ENCODE measurements at places on chromosomes 5 and 9.

GRCh38 chr5:73497497-73498056 lies 665 bp upstream of the BTF3 start:
- DNase-seq = no peak

DNA sequence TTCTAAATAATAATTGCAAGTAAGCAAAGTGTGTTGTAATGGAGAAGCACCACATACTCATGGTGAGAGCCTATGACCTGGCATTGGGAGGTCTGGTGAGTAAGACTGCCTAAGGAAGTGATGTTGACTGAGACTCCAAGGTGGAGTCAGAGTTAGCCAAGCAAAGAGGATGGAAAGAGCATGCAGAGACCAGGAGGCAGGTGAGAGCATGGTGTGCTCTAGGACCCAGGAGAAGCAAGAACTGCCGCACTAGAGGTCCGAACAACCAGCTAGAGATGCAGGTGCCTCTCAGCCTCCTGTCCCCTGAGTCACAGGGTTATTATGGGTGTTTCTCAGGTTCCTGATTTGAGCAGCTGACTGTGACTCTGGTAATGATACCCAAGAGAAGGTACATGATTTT lies 27.3 kb downstream of the ANP32B start:
- DNase-seq = peak; percentile 28

DNA sequence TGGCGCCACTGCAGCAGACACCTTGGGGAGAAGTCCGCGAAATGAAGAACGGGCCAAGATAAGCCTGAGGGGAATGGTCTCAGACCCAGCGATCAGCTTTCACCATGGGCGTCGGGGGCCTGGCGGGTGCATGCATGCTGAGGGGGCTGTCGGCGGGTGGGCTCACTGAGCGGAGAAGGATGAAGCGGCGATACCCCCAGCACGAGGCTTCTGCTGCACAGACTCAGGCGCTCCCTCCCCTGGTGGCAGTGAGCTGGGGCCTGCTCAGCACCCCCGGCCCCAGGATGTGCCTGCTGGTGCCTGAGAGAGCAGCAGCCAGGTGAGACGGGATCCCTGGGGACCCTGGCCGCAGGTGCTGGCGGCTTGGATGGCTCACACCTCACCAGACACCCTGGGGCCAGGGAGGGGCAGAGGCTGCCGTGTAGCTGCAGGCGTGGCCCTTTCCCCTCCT lies 31.2 kb downstream of the CEP72 start:
- peak; percentile 51 for DNase-seq

GRCh38 chr5:78025540-78025939 lies 249.4 kb upstream of the TBCA start:
- no peak for DNase-seq

- DNase-seq = no peak
Observed at GRCh38 chr9:81646337-81646736, 43.0 kb downstream of the TLE1 start.

- no peak for DNase-seq
Observed at GRCh38 chr9:128321343-128321742, 904 bp downstream of the TRUB2 start.

GRCh38 chr5:180832638-180833068 lies 28.4 kb downstream of the ZFP62 start:
- peak; percentile 43 for DNase-seq

- DNase-seq = no peak
Observed at GRCh38 chr9:125444166-125444565, 182.5 kb downstream of the GAPVD1 start.

DNA sequence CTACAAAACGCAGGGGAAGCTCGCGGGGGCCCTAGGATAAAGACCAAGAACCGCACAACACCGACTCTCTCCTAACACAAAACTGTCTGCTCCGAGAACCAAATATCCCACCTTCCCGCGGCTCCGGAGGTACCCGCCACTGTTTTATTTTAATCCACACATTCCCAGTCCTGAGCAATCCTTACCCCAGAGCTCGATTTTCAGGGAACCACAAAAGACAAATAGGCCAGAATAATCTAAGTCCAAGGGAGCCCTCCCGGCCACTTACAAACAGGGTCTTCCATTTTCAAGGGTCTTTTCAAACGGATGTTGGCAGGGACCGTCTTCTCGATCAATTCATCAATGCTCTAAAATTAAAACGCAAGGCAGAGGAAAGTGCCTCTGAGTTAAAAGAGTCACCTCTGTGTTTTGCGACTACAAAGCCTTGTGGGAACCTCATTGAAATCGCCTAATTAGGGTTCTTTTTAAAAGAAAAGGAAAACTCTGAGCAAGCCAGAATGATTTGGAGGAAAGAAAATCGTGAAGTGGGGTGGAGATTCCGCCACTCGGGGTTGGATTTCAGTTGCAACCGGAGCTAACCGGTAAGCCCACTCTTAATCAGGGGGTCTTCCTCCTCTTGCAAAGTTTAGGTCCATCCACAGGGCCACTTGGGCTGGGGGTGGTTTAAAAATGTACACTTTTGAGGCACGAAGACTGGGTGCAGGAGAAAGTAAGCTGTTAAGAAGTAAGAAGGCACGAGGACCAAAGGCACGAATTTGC lies 1.0 kb downstream of the GLDC start:
- DNase-seq = no peak

GRCh38 chr5:2902186-2902585 lies 150.7 kb upstream of the IRX2 start:
- no peak for DNase-seq

Data from GM19239 (cell line).